NCI-H524 (cell line): ENCODE measurements at places on chromosomes 4 and X.

- DNase-seq = no peak
Measured at GRCh38 chr4:80308466-80308822, 27.1 kb upstream of the CFAP299 start.

GRCh38 chr4:48130100-48130499 lies 4.0 kb downstream of the TXK start:
- DNase-seq = no peak

DNA sequence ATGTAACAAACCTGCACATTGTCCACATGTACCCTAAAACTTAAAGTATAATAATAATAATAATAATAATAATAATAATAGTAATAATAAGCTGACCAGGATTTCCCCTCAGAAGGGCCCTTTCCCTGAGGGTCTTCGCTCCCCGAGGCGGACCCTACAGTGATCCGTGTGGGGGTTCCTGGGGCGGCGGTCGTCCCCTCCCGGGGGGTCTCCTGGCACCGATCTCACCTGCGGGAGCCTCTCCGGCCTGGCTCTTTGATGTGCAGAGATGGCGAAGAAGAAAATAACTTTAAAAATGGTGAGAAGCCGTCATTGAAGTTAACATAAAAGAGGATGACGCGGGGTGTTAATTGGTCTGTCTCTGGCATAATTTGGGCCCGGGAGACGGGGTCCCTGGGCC lies 48.2 kb upstream of the PPP2R3B start:
- no peak for DNase-seq

GRCh38 chr4:84968925-84969324 lies 2.4 kb upstream of the WDFY3 start:
- peak; percentile 19 for DNase-seq

DNA sequence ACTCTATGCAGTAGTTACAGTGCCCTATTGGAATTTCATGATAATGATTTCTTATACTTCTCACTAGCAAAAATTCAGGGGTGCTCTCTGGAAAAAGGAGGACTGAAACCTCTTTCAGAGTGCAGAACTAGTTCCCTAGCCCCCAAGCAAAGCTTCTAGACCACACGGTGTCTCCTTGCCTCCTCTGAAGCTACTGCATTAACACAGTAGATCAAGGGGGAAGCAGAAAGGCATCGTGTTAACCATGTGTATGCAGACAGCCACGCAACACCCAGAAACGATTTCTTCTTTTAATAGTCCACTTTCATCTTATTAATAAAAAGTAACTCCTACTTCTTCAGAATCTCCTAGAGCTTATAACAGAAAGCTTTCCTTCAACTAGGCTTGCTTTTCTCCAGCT lies 44.7 kb downstream of the MAML3 start:
- no peak for DNase-seq

DNA sequence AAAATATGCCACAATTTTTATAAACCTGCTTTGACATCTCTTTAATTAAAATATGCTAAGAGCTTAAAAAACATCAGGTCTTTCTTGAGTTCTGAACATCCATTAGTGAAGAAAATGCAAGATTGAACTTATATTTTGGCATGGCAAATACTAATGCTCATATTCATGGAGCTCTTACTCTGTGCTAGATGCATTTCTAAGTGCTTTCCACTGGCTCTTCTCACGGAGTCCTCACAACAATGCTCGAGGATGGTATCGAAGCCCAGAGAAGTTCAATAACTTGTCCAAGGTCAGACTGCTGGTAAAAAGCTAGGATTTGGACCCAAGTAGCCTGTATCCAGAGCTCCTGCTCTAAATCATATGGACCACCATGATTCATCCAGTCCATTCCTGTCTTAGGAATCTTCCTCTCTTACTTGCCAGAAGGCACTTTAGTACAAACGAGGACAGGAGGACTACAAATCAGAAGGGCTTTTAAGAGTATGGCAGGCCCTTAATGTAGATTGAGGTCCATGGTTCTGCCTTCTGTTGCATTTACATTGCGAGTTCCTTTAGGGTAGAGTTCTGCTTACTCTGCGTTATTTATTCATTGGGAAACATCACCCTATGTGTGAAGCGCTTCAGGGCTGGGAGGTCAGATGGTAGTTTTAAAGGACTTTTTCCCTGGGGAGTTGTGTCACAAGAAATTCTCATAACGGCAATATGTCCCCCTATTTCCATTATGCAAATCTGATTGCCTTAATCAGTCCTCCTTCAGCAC lies 199.2 kb downstream of the RASL11B start:
- peak; percentile 93 for DNase-seq

DNA sequence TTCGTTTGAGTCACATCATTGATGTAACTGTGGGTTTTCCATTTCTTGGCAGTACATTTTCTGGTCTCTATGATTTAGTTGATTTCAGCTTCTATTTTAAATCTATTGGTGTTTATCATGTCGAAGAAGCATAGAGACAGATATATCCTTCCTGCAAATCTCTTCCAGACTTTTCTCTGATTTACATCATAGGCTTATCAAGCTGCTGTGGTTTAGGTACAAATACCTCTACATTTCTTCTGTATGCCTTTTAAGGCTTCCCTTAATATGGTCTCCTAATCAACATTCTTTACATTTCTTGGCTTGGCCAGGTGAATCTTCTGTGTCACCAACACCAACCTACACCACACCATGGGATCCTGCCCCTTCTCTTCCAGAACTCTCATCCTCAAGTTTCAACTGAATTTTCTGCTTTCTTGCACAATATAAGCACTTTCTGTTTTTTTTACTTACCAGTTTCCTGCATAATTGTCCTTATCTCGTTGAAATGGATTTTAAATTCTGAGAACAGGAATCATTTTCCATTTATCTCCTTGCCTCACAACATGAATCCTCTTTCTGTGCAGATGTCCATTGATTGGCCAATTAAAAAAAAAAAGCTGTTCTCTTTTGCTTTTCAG lies 626.9 kb downstream of the ANKRD50 start:
- DNase-seq = no peak

DNA sequence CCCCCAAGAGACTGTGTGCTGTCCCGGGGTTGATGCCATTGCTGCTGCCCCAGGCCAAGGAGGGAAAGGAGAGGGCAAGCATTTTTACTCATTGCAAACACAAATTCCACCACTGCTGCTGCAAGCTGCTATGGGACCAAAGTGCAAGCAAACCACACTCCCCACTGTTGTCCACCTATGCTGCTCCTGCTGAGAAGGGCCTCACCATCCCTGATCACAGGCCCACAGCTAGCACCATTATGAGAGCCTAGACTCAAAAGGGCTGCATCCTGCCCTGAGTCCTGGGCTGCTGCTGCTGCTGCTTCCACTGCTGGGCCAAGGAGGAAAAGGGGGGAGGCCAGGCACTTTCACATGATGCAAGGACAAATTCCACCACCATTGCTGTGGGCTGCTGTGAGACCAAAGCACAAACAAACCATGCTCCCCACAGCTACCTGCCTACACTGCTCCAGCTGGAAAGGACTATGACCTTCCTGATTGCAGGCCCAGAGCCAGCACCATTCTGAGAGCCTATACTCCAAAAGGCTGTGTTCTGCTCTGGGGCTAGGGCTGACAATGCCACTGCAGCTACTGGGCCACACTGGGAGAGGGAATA lies 218.2 kb upstream of the ZCCHC13 start:
- no peak for DNase-seq

- DNase-seq = no peak
Measured at GRCh38 chrX:25206778-25207177, 191.0 kb upstream of the ARX start.

GRCh38 chrX:150038986-150039599 lies 100.8 kb upstream of the EOLA2 start:
- DNase-seq = no peak

GRCh38 chr4:7780751-7781348 lies 158.8 kb downstream of the AFAP1 start:
- no peak for DNase-seq

DNA sequence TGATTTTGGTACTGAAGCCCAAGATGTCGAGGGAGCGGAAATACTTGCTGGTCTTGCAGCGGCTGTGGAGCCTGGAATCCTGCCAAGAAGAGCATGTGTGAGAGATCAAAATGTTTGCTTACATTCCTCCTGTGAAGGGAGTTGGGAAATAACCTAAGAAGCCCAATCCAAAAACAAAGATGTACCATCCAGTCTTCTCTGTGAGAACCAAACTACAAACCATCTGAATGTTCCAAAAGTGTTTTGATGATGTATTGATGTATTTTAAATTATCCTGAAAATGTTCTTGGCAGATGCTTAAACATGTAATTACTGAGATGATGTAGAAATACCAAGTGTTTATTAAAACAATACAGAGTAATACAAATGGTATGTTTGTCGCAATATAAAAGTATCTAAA lies 10.1 kb upstream of the ADH1A start:
- peak; percentile 75 for DNase-seq

GRCh38 chrX:39629001-39629400 lies 468.8 kb downstream of the BCOR start:
- no peak for DNase-seq

DNA sequence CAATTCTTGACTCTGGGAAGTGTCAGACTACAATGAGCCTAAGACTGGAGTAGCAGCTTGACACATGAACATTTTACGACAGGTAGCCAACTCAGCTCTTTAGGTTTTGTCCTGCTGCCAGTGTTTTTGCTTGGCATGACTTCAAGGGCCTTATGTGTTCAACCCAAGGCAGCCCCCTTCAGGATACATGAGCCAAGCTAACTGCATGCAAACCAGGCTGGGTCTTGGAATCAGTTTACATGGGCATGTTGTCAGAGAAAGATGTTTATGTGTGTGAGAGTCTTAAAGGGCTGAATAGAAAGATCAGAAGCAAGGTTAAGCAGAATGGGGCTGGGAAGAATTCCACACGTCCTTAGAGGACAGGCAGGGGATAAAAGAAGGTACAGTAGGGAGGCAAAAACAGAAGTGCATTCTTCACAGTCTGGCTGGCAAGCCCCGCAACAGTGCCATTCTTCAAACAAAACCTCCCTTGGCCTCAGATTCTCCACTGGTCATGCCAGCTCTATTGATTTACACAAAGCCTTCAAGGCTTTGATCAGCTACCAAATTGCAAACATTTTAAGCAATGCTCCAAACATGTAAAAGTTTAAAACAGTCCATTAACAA lies 97.3 kb downstream of the NKX6-1 start:
- no peak for DNase-seq

GRCh38 chrX:119218198-119218597 lies 17.9 kb upstream of the PGRMC1 start:
- DNase-seq = no peak

DNA sequence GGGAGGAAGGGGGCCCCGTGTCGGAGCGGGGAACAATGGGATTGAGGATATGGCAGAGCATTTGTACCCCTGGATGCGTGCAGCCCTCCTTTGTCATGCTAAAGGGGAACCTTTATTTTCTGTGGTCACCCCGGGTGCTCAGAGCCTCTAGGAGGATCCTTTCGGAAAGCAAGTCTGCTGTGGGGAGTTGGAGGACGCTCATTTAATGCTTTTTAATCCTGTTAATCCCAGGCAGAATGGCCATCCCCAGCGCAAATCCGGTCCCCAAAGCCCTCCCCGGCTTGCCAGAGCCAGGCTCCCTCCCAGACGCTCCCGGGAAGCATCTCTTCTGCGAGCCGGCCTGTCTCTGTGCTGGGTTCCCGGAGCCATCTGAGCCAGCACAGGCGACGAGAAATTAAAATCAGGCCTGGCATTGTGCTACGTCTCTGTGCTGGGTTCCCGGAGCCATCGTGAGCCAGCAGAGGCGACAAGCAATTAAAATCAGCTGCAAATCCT lies 113.2 kb upstream of the PPP2R3B start:
- no peak for DNase-seq

DNA sequence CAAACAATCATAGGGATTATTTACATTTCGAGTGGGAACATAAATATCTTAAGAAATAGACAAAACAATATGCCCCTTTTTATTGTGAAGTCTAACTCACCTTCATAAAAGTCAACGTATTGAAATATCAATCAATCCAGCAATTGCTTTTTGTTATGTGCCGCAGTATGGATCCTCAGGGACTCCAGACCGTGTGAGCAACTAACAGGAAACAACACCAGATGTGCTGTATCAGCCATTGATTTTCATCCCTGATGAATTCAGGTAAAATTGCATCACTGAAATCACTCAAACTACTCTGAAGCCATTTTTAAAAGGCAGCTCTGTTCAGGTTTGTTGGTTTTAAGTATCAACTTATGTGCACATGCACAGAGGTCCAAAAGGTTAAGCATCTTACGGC lies 197.3 kb upstream of the FAT1 start:
- DNase-seq = no peak

DNA sequence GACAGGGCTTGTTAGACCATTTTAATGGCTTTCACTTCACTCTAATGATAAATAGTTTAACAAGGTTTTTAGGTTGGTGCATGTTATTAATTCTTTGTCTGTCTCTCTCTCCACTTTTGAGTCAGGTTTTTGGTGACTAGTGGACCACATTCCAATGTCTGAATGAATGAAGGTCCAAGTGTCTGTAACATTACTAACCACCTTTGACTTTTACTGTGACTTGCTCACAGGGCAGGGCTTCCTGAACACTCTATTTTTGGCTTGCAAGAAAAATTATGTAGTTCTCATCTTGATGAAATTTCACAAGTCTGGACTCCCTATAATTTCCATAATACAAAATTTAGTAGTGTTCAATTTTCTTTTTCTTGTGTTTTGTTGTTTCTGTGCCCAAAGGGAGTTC lies 78.9 kb upstream of the BMPR1B start:
- no peak for DNase-seq

DNA sequence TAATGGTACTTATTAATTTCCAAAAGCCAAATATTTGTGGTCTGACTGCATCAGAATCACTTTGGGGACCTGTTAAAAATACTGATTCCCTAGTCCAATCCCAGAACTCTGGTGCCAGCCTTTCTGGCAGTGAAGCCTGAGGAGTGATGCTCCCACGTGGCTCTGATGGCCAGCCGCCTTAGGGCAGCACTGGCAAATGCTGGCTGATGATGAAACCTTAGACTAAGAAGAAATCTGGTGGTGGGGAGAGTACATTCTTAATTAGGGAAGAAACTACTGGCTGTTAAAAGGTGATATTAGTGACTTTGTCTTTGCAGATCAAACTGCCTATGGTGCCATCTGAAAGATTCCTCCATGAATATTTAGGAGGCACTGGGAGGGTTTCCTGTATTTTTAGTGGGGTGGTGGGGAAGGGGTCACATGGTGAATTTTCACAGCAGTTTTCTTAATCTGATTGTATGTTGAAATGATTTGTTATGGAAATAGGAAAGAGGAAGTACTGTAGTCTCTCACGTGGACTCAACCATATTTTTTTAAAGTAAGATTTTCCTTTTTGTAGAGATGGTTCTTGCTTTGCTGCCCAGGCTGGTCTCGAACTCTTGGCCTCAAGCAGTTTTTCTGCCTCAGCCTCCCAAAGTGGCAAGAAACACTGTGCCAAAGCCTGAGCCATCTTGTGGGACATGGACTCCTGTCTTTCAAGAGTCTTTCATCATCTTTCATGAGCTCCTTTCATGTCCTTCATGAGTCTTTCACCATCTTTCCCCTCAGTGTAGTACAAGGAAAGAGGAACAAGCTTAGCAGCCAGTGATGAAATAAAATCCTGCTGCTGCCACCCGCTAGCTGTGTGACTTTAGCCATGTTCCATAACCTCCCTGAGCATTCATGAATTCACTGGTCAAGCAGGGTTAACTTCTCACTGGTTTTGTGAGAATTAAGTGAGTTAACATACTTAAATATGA lies 90.8 kb downstream of the ZNF330 start:
- no peak for DNase-seq

- no peak for DNase-seq
Measured at GRCh38 chrX:31931225-31931624, 859.4 kb upstream of the FTHL17 start.

- no peak for DNase-seq
Measured at GRCh38 chr4:6076391-6076790, 58.2 kb upstream of the C4orf50 start.

- DNase-seq = no peak
Measured at GRCh38 chr4:37604461-37604860, 81.7 kb downstream of the RELL1 start.
